ENCODE measurements at places on chromosomes 11 and 22.

DNA sequence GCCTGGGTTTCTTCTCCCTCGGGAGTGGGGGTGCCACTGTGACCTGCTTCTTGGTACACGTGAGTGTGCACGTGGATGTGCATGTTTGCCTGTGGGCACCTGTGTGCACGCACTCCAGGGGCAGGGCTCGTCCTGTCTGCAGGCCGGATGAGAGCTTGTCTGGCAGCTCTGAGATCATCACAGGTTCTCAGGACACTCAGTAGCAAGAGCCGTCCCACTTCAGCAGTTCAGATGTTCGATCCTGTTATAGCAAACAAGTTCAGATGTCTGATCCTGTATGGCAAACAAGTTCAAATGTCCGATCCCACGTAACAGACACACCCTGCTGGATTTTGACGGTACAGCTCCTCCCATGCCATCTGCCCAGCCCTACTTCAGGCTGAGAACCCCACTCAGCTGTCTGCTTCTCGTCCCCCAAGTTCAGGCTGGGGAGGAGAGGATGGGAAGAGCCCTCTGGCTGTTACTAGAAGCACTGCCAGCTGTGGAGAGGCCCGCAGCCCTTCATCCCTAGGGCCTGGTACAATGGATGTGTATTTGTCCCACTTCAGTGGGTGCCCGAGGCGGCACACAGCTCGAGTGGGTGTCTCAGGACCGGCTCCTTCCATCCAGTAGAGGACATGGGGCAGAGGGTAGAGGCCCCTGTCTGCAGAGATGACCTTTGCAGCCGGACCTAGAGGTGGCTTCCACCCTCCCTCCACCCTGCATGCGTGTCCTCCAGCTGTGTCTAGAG is 1126.9 kb downstream of the BRD1 start:
- DNase-seq, result no peak

DNA sequence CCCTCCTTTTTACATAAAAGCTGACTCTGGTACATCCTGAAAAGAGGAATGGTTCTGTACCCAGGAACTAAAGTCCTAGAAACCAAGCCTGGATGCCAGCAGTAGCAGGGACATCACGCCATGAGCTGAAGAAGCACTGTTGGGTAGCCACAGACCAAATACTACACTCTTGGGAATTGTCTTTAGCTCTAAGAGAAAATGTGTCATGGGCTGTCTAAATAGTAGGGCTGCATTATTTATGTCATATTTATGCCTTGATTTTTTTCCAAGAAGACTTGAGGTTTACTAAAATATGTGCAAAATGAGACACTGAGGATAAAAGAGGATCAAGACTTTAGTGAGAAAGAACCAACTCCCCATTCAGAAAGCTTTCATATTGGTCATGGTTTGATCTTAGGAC is 213.6 kb downstream of the RAB38 start:
- DNase-seq, result no peak

- DNase-seq, result peak; percentile 27
These were observed 2.1 kb downstream of the LPXN start for GRCh38 chr11:58573451-58574104.

- no peak for DNase-seq
These were observed 39.3 kb downstream of the KCNJ4 start for GRCh38 chr22:38415561-38416321.

DNA sequence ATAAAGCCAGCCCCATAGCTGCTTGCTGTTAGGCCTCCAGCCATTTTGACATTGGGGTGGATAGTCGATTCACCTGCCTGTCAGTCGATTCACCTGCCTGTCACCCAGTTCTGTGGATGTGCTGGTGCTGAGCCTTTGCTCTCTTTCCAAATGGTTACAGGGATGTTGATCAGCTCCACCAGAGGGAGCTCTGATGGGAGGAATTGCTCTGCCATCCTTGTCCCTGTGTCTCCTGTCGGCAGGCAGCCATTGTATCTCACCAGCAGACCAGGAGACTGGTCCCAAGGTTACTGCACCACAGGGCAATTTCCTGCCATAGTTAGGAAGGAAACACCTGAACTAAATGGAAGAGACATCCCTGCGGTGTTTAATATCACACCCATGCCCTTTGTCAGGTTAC is 6.1 kb downstream of the MPEG1 start:
- no peak for DNase-seq

DNA sequence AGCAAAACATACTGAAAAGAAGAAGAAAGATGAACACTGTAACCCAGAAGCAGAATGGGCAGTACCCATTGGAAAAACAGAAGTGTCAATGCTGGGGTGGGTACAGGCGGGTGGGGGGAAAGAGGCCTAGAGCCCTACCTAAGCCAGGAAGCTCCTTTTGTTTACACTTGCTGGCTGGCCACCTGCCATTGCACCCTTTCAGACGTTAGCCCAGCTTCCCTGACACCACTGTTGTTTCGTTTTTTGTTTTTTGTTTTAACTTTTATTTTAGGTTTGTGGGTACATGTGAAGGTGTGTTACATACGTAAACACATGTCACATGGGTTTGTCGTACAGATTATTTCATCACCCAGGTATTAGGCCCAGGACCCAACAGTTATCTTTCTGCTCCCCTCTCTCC is 55.4 kb downstream of the PLEKHA7 start:
- DNase-seq, result no peak

- DNase-seq, result no peak
These were observed 72.4 kb downstream of the PANX1 start for GRCh38 chr11:94201004-94201465.

DNA sequence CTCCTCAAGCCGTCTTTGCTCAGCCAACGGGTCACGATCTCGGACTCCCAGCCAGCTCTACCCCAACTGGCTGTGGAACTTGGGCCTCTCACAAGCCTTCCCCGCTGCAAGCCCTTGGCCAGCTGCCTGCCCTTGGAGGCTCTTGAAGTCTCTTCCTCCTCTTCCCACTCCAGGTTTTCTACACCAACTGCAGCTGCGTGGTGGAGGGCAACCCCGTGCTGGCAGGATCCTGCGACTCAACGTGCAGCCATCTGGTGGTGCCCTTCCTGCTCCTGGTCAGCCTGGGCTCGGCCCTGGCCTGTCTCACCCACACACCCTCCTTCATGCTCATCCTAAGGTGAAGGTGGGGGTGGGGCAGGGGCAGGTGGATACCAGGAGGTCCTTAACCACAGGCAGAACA is 40.5 kb upstream of the TPBGL start:
- DNase-seq, result no peak
